Activated T-helper 1 cell treated with anti-CD3 and anti-CD28 coated beads, Interleukin-12 subunit alpha, Interleukin-12 subunit beta, Interleukin-2, Interleukin-4 antibody, amounts not matched to agents 30 ng/mL and 10 ng/mL and 1 ng/mL, durations not matched to agents 14 hours and 24 hours and 36 hours (primary cell): ENCODE measurements at places on chromosomes 5 and 9.

DNA sequence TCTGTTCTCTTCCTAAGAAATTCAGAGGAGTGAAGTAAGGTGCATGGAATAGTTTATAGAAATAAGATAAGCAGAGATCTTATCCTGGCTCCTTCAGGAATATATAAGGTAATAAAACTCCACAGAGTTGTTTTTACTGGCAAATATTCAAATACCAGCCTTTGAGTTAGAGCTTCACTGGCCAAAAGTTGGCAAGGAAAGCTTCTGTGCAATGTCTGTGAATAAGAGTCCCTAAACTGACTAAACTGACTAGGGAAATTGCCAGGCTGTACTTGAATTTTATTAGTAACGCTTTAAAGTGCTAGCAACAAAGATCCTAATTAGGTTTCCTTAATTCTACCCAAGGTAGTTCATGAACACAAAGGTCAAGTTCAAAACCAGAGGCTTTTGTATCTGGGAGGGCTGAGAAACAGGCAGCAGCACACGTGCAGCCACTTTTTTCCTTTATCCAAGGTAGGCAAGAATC lies 131.1 kb upstream of the MPDZ start:
- no peak for DNase-seq

DNA sequence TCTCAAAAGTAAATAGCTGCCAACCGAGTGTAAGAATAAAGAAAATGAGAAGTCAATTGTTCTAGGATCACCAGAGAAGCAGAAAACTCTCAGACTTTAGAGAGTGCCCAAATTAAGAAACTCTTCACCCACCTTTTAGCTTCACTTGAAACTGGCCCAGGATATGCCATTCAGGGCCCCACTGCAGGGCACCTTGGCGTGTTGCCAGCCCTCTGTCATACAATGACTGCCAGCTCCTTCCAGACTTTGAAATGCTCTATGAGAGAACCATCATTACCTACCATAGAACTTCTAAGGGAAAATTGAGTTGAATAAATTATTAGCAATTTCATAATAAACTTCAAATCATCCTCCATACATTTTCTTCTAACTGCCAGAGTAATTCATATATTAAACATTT lies 240.5 kb downstream of the CETN3 start:
- no peak for DNase-seq

- DNase-seq, result no peak
Measured at GRCh38 chr5:153490118-153491037, at the start of gene GRIA1. GRIA1 (plus strand) TSS chr5:153490670.

GRCh38 chr5:125180231-125180829 lies 433.9 kb upstream of the ZNF608 start:
- DNase-seq, result no peak

DNA sequence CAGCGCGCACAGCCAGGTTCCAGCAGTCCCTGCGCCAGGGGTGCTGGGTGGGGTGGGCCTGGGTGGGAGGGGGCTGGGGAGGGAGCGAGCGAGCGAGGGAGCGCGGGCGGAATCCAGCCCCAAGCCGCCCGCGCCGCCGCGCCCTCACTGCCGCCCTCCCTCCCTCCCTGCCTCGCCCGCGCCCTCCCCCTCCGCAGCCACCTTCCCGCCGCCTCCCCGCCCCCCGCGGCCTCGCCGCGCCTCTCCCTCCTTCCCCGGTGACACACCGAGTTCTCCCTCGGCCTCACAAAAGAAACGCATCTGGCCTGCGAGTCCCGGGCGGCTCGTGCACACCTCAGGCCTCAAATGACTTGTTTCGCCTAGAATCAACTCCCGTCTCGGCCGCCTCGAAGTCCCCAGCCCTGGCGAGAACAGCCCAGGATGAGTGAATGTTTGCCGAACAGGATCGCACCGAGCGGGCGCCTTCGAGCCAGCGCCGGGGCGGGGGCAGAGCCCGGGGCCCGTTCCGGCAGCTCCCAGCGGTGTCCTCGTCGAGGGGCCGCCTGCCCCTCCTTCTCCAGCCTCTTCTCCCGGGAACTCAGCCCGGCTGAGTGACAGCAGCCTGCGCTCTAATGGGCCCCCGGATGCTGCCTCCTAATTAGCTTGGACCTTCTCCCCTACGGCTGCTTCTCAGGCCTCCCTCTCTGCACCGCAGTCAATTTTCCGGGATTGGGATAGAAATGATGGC lies 371 bp upstream of the PITX1 start:
- DNase-seq, result no peak

GRCh38 chr9:93860694-93861658 lies 94.2 kb downstream of the BARX1 start:
- no peak for DNase-seq

DNA sequence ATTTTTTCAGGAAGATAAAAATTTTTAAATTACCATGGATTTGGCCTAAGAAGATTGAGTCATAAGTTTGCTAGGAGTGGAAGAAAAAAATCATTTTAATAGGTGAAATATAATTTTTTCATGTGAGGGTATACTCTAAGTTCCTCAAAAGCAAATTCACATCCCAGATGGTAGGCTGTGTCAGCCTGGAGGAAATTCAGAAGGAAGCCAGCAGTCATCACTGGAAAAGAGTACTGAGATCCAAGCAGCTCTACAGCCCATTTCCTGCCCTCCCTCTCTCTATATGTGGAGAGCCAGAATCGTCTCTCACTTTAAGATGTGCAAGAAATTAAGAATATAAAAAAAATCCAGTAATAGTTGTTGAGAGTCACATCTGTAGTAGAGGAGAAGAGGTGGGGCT lies 126.5 kb upstream of the CDH18 start:
- DNase-seq, result no peak

DNA sequence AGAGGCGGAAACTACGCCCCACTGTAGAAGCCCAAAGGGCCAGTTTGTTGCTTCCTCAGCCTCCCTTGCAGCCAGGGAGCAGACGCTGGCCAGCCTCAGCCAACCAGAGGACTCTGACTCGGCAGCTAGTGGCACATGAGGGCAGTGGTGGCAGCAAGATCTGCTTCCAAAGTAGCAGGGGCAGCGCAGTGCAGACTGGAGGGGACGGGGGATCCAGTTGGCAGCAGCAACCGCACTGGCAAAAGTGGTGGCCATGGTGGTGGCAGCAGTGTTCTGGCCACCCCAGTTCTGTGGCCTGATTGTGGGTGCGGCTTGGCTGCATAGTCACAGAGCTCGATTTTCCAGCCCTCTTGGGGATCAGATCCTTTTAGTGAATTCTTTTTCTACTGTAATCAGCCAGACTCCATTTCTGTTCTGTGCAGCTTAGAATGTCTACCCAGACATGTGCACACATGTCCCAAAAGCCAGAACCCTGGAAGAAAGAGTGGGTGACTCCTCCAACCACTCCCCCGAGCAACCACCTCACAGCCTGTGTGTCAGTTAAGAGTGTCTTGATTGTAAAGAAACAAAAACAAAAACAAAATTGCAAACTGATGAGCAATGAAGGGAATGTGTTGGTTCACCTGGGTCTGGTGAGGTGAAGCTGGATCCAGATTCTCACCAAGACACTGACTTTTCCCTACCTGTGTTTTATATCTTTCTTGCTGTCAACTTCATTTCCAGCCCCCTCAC lies 11.0 kb upstream of the ZBTB43 start:
- no peak for DNase-seq

DNA sequence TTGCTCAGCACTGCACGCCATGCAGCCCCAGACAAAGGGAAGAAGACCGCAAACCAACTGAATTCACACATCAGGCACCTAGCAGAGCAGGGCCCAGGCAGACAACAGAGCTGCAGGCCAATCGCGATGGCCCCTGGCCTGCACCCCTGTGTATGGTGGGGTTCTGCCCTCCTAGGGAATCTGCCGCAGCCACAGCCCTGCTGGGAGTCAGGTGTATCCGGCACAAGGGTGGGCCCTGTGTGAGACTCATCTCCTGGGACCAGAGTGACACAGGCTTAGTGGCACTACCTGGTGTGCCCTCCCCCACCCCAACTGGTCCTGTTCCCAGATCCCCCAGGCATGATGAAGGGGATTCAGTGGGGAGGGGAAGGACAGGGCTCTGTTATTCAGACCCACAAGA lies 122.8 kb downstream of the ATPSCKMT start:
- no peak for DNase-seq

- DNase-seq, result no peak
Measured at GRCh38 chr5:145718956-145719355, 116.2 kb downstream of the PRELID2 start.

GRCh38 chr5:30957591-30957990 lies 235.9 kb upstream of the CDH6 start:
- no peak for DNase-seq

- no peak for DNase-seq
Measured at GRCh38 chr9:7144265-7145046, 386.7 kb downstream of the KDM4C start.

GRCh38 chr5:94700592-94700991 lies 82.1 kb downstream of the SLF1 start:
- DNase-seq, result no peak

DNA sequence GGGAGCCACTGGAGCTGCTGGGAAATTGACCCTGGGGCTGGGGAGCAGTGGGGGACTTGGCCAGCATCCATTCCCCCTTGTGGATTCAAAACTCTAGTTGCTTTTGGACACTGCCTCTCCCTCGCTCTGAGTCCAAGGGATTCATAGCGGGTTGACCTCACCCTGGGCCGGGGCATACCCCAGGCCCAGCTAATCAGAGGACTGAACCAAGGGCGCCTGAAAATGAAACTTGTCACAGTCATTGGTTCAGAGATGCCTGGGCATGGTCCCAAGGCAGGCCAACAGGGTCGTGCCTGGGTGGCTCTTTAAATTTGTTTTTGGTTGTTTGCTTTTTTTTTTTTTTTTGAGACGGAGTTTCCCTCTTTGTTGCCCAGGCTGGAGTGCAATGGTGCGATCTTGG lies 22.6 kb downstream of the STK10 start:
- no peak for DNase-seq

GRCh38 chr5:90747693-90748092 lies 189.1 kb downstream of the ADGRV1 start:
- no peak for DNase-seq

DNA sequence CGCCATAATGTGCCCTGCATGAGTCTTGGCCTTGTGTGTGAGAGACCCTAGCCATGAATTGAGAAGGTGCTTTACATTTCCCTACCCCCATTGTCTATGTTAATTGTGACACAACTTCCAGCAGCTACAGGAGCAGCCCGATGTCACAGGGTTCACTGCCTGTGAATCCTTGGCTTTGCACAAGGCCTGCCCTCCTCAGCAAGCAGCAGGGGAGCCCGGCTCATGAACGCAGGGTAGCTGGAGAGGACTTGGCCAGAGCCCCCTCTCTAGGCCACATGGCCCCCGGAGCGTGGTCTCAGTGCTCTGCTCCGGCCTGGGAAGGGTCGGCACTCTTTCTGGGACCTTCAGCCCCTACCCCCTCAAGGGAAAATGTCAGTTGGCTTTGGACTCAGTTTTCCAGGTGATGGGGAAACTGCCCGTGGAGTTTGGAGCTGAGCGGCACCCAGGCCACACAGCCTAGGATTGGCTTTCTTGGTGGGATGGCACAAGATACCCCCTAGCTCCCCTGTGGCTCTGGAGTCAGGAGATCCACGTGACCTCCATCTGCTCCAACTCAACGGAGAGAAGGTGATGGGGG lies 160.8 kb downstream of the DAB2IP start:
- no peak for DNase-seq

DNA sequence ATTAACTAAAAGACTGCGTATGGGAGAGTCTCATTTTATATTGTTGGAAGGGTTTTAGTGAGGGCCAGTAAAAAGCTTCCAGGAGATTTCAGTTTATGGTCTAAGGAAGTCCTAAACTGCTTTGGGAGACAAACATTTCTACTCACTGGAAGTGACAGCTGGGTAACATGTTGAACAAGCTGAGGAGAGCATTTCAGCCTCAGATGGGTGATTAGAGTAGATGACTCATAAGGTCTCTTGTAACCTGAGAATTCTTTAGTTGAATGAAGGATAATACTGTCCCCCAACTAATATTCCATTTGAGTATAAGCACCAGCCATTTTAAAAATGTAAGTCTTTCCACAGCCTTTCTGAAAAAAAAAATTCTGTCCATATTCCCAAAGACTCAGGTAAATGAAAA lies 218.0 kb upstream of the C9orf72 start:
- DNase-seq, result no peak

- no peak for DNase-seq
Measured at GRCh38 chr5:14428302-14429081, 153.1 kb upstream of the OTULINL start.

- no peak for DNase-seq
Measured at GRCh38 chr5:39755452-39755851, 330.7 kb upstream of the DAB2 start.

DNA sequence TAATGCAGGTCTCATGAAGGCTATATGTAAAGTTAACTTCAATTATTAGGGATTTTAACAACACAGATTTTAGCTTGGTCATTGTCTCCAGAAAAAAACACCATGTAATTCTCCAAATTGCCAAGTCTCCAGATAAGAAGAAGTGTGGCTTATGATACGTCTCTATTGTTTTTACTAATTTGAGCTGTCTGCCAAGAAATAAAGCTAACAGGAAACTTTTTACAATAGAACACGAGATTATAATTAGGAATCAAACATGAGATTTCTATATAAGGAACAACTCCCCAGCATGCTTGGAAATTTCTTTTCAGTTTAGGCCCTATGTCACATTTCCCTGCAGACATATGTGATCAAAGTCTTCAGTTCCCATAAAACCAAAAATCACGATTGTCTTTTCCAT lies 142.7 kb downstream of the MCTP1 start:
- no peak for DNase-seq

DNA sequence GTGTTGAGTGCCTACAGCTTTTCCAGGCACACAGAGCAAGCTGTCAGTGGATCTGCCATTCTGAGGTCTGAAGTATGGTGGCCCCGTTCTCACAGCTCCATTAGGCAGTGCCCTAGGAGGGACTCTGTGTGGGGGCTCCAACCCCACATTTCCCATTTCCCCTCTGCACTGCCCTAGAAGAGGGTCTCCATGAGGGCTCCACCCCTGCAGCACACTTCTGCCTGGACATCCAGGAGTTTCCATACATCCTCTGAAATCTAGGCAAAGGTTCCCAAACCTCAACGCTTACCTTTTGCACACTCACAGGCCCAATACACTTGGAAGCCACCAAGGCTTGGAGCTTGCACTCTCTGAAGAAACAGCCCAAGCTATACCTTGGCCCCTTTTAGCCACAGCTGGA lies 131.3 kb downstream of the DEPDC1B start:
- no peak for DNase-seq

GRCh38 chr5:169494941-169495548 lies 88.5 kb upstream of the SPDL1 start:
- no peak for DNase-seq

DNA sequence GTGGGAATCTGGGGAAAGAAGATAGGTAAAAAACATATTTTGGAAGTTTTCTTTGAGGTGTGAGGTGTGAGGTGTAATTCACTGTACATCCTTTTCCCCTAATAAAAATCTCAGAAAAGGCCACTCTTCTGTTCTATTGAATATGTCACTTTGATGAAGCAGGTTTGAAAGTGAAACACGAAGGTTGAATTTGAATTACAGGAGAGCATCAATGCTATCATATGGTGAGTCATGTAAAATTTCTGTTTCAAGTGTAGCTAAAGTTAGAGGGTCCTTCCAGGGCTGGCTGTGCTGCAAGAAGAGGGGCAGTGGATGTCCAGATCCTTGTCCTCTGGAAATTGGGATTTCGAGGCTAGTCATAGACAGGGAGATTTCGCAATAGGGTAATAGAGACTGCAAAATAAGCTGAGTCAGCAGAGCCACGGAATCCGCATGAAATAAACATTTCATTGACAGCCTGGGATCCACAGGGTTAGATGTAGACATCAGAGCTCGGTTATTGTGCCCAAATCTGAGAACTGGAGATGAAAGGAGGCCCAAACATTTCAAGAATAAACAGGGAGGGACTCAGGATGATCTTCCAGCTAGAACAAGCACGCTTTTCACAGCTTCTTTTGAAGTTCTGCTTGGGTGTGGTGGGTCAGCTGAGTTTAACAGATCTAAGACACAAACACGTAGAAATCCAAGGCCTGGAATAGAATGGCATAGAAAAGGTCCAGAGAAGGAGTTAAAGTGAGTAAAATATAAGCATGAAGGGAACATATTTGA lies 194.4 kb upstream of the CDKN2B start:
- no peak for DNase-seq
